ENCODE measurements at places on chromosomes 1 and 21. TPM values are rescaled to one million over a fixed set of nuclear protein-coding genes. Genes with fewer than 3 reads are reported as not detected.

Gene CELA3A
- total RNA-seq: not detected

Gene MPL
- not detected for total RNA-seq

Gene C4BPA
- not detected for total RNA-seq

DNA sequence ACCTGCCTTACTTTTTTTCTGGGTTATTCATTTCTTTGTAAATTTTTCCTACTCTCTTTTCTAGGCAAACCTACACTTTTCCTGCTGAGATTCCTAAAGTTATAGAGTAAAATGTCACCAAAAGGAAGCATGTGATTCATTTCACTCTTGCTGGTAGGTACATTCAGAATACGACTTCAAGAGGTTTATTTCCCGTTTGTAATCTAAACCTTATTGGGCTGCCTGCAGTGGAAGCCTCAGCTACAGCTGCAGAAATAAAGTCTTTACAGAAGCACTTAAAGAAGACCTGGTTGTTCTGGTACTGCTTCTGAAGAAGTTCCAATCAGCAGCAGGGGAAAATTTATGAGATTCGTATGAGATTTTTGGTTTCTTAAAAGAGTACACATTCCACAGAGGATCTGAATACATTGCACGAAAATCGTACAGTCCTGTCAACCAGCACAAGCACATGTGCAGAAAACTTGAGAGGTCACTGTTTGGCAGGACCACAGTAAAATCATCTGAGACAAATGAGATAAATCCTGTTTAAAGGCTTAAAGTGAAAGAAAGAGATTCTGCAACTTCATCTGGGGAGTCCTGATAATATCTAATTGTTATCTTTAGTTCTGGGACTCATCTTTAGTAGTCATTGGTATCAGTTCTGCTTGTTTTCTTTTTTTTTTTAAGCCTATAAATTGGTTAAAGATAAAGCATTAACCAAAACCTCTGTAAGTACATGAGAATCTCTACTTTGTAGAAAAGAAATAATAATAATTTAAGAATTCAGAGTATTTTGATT is 109.9 kb upstream of the ADGRL2 start:
- peak; percentile 30 for DNase-seq
- H3K36me3 ChIP-seq: no peaks in the 10 kb centered on the region
- H3K4me1 ChIP-seq: peaks cover 33% of the 10 kb centered on the region
- H3K4me3 ChIP-seq: no peak overlapping the region
- H3K27me3 ChIP-seq: no peaks in the 10 kb centered on the region

DNA sequence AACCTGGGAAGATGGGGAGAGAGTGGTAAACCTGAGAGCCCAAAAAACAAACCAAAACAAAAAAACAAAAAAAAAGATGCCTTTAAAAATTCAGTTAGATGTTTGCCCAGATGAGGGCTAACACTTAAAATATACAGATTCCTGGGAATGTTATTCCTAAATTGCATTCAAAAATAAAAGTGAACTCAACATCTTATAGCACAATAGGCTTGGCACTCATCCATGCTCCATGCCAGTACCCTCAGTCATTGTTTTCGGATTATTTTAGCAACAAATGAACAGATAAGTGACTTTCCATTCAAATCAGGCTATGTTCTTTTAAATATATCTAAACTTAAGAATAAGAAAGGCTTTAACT is 3.7 kb downstream of the ATP1A1 start:
- H3K27me3 ChIP-seq: no peaks in the 10 kb centered on the region
- no peak for DNase-seq
- peak overlapping the region; percentile 81 for H3K4me3 ChIP-seq
- no peaks in the 10 kb centered on the region for H3K36me3 ChIP-seq
- H3K4me1 ChIP-seq: peaks cover 61% of the 10 kb centered on the region
- H3K27ac ChIP-seq: peak overlapping the region; percentile 99

DNA sequence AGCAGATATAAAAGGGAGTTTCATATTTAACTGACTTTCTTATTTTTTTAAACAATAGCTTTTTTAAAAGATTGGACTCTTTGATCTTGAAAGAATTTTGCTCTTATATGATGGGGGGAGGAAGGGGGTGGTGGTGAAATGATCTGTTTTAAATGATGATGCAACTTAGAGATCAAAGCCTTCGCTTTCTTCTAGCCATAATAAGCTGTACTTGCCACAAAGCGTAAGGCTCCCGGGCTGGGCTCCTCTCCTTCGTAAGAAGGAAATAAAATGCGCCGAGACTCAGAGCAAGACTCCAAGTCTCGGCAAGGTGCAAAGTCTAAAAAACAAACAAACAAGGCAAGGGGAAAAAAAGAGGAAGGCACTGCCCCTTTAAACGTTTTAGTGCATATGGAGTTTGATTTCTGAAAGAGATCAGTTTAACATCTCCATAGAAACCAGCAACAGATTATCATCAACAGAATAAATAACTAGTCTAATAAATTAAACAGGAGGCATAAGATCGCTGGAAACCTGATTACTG is 3.3 kb downstream of the CASZ1 start:
- peak; percentile 84 for DNase-seq
- no peak overlapping the region for H3K4me3 ChIP-seq
- peaks cover 80% of the 10 kb centered on the region for H3K27me3 ChIP-seq
- no peak overlapping the region for H3K27ac ChIP-seq
- no peaks in the 10 kb centered on the region for H3K4me1 ChIP-seq
- H3K36me3 ChIP-seq: no peaks in the 10 kb centered on the region

GRCh38 chr1:59046730-59047157 is 250.2 kb upstream of the FGGY start:
- H3K27me3 ChIP-seq: no peaks in the 10 kb centered on the region
- no peak for DNase-seq

- peak; percentile 54 for DNase-seq
- no peak overlapping the region for H3K27ac ChIP-seq
- no peak overlapping the region for H3K4me3 ChIP-seq
- no peaks in the 10 kb centered on the region for H3K4me1 ChIP-seq
- no peaks in the 10 kb centered on the region for H3K36me3 ChIP-seq
- peaks cover 61% of the 10 kb centered on the region for H3K27me3 ChIP-seq
Measured at GRCh38 chr1:10860218-10860617, 63.8 kb upstream of the CASZ1 start.

GRCh38 chr1:50155541-50155940 is 46.8 kb downstream of the ELAVL4 start:
- DNase-seq: no peak
- H3K27me3 ChIP-seq: no peaks in the 10 kb centered on the region
- H3K27ac ChIP-seq: no peak overlapping the region
- no peaks in the 10 kb centered on the region for H3K4me1 ChIP-seq

GRCh38 chr1:46429436-46429835 is 35.3 kb downstream of the FAAH start:
- H3K27me3 ChIP-seq: no peaks in the 10 kb centered on the region
- H3K4me3 ChIP-seq: no peak overlapping the region
- no peaks in the 10 kb centered on the region for H3K36me3 ChIP-seq
- H3K4me1 ChIP-seq: no peaks in the 10 kb centered on the region
- H3K27ac ChIP-seq: no peak overlapping the region

DNA sequence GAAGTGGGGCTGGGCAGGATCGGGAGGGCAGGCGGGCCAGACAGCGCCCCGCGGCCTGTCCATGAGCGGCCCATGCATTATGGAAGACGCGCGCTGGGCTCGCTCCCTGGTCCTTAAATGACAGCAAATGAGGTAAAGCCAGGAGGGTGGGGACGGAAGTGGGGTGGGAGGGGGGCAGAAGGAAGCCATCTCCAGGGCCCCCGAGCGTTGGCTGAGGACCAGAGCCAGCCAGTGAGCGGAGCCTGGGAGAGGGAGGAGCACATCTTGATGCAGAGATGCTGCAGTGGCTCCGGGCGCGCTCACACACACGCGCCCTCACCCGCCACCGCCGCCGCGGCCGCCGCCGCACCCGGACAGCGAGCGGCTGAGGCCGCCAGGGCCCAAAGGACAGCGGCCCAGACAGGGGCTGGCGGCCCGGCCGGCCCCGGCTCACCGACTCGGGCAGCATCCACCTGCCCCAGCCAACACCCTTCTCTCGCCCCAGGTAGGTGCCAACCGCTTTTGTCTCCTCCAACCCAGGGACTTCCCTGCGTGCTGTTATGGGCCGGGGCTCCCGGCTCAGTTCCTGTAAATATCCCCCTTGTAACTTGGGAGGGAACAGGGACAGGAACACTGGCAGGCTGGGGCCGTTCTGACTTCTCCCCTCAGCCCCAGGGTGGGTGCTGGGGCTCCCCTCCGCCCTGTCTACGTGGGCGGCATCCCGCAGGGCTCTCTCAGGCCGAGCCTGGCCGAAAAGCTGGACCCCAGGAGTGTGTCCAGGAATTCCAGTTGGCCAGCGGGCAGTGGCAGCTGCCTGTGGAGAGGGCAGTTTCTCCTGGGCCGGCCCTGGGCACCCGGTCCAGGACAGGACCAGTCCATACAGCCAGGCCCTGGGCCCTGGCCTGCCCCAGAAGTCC is at the start of gene CNTN2:
Gene CNTN2 (plus strand): TSS at position 302 of the 896 bp plus-strand sequence. CDS start 9,974 bp downstream, outside the sequence.
- no peak for DNase-seq
- H3K4me1 ChIP-seq: no peaks in the 10 kb centered on the region
- H3K27me3 ChIP-seq: peaks cover 59% of the 10 kb centered on the region
- no peaks in the 10 kb centered on the region for H3K36me3 ChIP-seq

DNA sequence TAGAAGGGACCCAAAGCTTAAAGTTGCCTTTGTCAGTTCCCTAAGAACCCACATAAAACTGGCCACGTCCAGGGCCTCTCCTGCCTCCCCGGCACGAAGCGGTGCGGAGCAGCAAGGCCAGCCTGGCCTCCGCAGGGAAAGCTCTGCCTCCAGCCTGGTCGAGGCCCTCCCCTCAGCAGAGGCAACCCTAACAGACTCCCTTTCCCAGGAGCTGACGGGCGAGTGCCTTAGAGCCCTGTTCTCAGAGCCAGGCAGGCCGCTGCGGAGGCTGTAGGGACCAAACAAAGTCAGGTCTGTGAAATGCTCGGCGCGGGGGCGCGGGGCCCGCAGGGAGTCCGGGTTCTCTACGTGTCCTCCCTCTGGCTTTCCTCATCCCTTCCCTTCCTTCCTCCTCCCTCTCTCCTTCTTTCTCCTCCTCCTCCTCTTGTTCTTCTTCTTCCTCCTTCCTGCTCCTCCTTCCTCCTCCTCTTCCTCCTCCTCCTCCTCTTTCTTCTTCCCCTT is 40.7 kb downstream of the RIPK4 start:
- peak; percentile 64 for DNase-seq
- peaks cover 7% of the 10 kb centered on the region for H3K27me3 ChIP-seq
- no peaks in the 10 kb centered on the region for H3K36me3 ChIP-seq
- no peak overlapping the region for H3K4me3 ChIP-seq
- no peak overlapping the region for H3K27ac ChIP-seq
- H3K4me1 ChIP-seq: peaks cover 18% of the 10 kb centered on the region

DNA sequence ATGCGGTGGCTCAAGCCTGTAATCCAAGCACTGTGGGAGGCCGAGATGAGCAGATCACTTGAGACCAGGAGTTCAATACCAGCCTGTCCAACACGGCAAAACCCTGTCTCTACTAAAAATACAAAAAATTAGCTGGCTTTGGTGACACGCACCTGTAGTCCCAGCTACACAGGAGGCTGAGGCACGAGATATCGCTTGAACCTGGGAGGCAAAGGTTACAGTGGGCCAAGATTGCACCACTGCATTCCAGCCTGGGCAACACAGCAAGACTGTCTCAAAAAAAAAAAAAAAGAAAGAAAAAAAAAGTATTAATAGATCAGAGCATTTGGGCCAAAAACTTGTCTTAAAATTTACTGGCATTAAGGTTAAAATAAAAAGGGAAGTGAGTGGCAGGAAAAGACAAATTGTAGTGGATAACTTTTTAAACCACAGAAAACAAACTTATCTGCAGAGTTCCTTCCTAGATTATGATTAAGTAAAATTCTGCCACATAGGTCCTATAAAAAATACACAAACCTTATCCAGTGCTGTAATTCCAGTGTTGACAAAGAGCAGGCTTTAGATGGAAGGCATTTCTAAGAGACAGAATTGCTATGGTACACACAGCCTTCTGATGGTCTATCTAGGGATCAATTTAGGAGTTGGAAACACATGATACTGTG is 53.3 kb downstream of the EIF4G3 start:
- H3K4me3 ChIP-seq: no peak overlapping the region
- no peak for DNase-seq
- H3K27me3 ChIP-seq: no peaks in the 10 kb centered on the region

DNA sequence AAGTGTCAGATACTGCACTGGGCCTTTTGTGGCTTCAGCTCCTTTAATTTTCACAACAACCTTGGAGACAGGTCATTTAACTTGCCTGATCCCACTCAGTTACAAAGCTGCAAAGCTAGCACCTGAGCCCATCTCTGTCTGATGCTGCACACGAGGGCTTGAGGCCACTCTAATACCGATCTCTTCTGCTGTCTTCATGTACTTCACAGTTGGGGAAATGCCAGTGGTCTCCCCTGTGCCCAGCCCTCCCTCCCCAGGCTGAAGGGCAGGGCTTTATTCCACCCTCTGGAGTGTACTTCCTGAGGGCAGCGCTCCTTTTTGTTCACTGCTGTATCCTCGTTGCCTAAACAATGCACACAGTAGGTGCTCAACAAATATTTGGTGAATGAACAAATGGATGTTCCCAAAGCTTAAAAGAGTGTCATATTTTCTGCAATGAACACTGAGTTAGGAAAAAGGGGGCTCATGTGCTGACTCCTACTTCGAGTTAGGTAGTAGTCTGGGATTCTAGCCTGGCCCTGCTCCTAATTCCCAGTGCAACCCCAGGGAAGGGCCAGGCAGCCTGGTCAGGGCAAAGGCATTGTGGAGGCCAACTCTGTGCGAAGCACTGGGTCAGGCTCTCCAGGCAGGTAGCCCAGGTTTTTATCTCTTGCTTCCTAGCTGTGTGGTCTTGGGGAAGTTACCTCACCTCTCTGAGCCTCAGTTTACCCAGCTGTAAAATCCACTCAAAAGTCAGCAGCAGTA is 1.1 kb downstream of the TMCO4 start:
- no peaks in the 10 kb centered on the region for H3K36me3 ChIP-seq
- peaks cover 29% of the 10 kb centered on the region for H3K4me1 ChIP-seq
- no peak overlapping the region for H3K27ac ChIP-seq
- H3K4me3 ChIP-seq: peak overlapping the region; percentile 84
- DNase-seq: peak; percentile 66

GRCh38 chr1:6145864-6146410 is 34.2 kb downstream of the CHD5 start:
- no peaks in the 10 kb centered on the region for H3K4me1 ChIP-seq
- H3K27me3 ChIP-seq: peaks cover 8% of the 10 kb centered on the region
- no peaks in the 10 kb centered on the region for H3K36me3 ChIP-seq
- H3K27ac ChIP-seq: no peak overlapping the region
- no peak overlapping the region for H3K4me3 ChIP-seq

DNA sequence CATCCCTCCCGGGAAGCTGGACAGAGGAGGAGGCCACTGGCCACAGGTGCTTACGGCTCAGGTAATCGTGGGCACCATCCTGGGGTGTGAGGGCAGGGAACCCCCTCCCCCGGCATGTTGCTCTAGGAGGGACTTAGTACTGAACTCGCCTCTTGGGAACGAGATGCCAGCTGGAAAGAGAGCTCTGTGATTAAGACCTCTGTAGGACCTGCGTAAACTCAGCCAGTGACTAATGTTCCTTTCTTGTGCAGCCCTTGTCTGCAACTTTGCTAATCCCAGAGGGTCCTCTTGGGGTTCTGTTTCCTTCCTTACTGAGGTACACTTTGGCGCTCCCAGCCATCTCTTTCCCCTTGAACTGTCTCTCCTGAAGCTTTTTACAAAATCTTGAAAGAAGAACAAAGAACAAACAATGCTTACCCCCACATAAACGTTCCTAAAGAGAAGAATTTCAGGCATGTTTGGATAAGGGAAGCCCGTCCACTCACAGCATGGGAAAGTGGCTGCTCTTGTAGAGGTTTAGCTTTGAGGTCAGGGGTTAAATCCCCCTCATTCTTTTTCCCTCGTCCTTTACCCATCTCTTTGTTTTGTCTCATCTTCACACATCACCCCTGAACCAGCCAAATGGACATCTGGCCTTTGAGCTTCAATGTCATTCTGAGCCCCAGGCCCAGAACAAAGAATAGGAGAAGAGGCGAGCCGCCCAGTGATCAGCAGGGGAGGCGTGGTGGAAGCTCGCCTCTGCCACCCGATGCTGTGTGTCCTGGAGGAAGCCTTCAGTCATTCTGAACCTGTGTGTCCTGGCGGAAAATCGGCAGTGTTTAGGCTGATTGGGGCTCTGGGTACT is 37.4 kb downstream of the CITED4 start:
- DNase-seq: peak; percentile 97
- peaks cover 10% of the 10 kb centered on the region for H3K4me1 ChIP-seq
- no peaks in the 10 kb centered on the region for H3K36me3 ChIP-seq
- peak overlapping the region; percentile 54 for H3K27ac ChIP-seq
